ENCODE measurements at places on chromosomes 7 and 10. TPM values are rescaled to one million over a fixed set of nuclear protein-coding genes. Genes with fewer than 3 reads are reported as not detected.
A peak's percentile ranks its signal among the peaks of the same experiment; 100 is the strongest.

- peak; percentile 37 for DNase-seq
These were observed 622 bp downstream of the WNT16 start for GRCh38 chr7:121329191-121330052.

- DNase-seq = no peak
These were observed 3.5 kb upstream of the COMTD1 start for GRCh38 chr10:75239096-75239790.

GRCh38 chr7:20133803-20134202 is 83.4 kb downstream of the MACC1 start:
- no peak for DNase-seq

Gene CXCL12
- polyA plus RNA-seq = not detected

Gene GALNT17
- polyA plus RNA-seq = not detected

Data from mammary epithelial cell (primary cell).